ENCODE measurements at places on chromosomes 2 and 18.

DNA sequence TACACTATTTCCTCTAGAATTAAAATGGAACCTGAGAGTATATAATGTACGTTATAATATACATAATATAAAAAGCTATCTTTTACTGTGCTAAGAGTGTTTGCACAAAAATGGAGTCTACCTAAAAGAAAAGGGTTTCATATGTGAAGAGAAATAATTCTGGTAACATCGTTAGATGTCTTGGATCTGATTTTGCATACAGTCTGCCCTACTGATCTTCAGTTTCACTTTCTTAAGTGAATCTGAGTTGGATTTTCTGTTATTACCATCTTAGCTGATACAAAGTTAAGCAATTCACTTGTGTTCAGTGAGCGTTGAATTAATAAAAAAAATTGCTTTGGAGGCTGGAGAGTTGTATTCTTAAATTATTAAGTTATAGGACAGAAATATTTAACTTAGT, 502.1 kb upstream of the TMEFF2 start:
- no peak for DNase-seq

- no peak for DNase-seq
Observed at GRCh38 chr2:239803766-239804115, 221.4 kb downstream of the NDUFA10 start.

- DNase-seq: no peak
Observed at GRCh38 chr2:84781942-84782716, 98.8 kb downstream of the TRABD2A start.

DNA sequence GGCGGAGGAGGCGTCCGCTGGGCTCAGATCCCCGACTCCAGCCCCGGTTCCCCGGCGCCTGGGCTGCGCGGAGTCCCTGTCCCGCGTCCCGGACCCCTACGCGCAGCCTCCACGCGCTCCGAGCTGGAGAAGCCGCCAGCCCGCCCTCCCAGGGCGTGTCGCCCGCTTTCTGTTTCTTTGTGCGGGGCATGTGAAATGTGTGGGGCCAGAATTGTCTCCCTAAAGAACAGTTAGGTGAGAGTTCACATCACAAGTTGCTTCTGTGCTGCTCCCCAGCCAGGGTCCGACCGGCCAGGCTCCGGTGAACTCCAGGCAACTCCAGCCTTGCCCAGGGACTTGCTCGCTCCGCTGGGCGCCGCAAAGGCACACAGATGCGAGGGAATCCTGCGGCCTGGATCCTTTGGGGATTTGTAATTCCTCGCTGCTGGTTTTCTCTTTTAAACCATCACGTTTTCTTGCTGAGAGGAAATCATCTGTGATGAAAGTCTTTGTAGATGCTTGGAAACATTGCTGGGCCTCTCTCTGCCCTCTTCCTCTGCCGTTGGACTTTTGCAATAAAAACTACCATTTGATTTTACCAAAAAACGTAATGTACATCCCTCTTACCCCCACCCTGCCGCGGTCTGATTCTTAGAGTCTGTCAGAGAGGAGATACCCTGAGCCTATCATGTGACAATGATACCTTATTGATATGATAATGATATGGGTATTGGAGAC, 631 bp downstream of the GYPC start:
- peak; percentile 35 for DNase-seq

GRCh38 chr2:24825883-24826772, 32.9 kb downstream of the CENPO start:
- DNase-seq: no peak

GRCh38 chr2:481388-481787, 193.5 kb upstream of the ALKAL2 start:
- no peak for DNase-seq

- no peak for DNase-seq
Observed at GRCh38 chr2:47695800-47696477, 87.0 kb upstream of the MSH6 start.

DNA sequence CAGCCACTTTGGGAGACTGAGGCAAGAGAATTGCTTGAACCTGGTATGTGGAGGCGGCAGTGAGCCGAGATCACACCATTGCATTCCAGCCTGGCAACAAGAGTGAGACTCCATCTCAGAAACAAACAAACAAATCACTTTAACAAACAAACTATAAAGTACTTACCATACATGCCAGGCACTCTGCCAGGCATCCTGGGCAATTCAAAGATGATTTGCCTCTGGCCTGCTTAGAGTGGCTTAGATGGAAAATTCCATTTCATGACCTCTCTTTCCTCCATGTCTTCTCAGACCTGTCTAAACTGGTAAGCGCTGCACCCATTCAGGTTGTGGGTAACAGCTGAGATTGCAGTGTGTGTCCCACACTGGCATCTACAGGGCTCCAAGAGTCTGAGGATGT, 273.2 kb downstream of the BCL2 start:
- DNase-seq: no peak

DNA sequence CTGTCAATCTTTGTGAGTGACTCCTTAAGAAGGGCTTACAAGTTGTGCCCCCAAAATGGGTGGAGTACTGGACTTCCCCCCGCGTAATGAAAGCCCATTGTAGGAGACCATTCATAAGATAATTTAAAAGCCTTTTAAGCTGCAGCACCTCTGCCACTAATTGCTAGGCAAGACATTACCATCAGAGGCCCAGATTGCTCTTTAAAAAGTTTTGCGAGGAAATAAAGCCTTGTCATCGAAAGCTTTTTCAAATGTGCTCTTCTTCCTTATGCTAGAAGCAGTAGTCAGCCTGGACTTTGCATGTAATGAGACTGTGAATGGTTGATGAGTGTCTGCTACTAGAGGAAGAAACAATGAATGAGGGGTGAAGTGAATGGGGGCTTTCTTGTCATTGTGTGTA, 345.3 kb upstream of the CDH2 start:
- no peak for DNase-seq

- no peak for DNase-seq
Observed at GRCh38 chr18:57909620-57910019, 106.5 kb upstream of the ATP8B1 start.

- DNase-seq: no peak
Observed at GRCh38 chr2:36413218-36413617, 57.6 kb downstream of the CRIM1 start.

DNA sequence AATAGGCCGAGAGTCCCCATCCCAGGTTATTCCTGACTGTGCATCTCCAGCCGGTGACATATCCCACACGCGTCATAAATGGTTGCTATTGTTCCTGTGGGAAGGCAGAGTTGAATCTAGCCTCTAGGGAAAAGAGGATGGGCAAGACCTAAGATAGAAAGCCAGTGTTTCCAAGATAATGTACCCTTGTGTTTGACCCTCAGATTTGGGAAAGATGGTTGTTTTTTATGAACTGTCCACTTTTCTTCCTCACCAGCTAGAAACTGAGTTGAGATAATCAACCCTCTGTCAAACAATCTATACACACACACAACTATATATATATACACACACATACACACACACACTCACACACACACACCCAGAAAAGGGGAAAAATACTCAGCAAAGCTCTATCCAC, 131.0 kb downstream of the PRKCE start:
- DNase-seq: no peak

- DNase-seq: no peak
Observed at GRCh38 chr2:99285526-99285925, 15.5 kb downstream of the LYG1 start.

DNA sequence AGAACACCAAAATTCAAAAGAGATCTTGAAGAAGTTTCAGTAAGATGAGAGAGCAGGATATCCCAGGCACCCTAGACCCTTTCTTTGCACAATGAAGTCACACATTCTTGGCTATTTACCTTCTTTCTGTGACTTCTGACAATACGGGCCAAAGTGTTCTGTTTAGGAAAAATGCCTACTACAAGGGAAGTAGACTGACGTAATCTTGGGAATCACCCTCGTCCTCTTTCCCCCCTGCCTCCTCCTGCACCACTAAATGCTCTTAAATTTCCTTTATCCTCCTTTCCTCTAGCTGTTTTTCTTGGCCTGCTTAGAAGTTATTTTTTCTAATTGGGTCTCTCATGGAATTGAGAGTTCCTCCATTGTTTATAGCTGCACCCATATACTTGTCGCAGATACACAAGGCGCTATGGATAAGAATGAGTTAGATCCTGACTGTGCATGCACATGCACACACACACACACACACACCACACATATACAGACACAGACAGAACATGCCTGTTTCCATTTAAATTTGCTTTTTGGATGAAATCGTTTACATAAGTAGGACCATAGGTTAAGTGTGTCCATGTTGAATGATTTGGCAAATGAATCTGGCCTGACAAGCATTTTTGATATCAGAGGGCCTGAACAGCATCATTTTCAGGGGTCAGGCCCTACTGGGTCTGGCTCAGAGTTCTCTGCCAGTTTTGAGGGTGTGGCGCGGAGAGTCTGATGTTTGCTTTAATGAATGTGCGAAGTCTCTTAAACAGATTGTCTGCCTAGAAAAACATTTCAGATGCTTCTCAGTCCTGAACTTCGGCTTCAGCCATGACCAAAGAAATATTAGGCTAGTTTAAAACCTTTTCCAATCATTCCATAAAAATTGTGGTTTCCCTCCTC, 131.9 kb upstream of the NT5C1B start:
- no peak for DNase-seq

DNA sequence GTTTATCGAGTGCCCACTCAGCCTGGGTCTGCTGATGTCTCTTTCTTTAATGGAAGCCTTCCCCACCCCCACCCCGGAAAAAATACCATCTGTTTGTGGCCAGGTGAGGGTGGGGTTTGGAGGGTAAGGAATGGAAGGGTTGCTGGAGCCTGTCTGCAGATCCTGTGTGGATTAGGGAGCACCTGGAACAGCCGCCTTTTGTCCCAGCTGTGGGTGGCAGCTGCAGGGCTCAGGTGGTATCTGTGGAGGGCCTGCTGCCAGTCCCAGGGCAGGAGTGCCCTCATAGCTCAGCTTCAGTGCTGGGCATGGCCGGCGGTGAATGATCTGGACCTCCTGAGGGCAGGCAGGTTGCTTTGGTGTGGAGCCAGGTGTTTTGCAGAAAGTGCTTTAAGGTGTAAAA, 45.3 kb downstream of the IMPA2 start:
- no peak for DNase-seq

GRCh38 chr2:70718241-70718640, 49.8 kb downstream of the ADD2 start:
- no peak for DNase-seq

GRCh38 chr2:139469985-139470384, 689.8 kb upstream of the NXPH2 start:
- no peak for DNase-seq

DNA sequence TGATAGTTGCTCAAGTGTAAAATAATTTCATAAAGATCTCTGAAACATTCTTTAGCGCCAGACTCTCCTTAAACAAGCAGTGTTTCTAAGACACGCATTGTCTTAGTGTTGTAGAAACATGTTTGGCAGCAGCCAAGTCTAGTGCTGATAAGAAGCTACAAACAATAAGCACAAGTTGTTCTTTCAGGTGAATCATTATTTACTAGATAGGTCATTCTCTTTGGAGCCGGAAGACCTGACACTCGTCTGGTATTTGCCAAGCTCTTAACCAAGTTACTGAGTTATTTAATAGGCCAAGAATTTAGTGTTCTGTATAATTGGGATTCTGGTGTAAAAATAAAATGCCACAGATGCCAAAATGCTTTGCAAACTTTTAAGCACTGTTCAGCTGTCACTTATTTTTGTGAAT, 852.1 kb downstream of the CPS1 start:
- no peak for DNase-seq

- DNase-seq: no peak
Observed at GRCh38 chr2:168256448-168256847, 9.1 kb upstream of the STK39 start.

GRCh38 chr2:122663620-122664019, 908.2 kb downstream of the TSN start:
- DNase-seq: no peak

DNA sequence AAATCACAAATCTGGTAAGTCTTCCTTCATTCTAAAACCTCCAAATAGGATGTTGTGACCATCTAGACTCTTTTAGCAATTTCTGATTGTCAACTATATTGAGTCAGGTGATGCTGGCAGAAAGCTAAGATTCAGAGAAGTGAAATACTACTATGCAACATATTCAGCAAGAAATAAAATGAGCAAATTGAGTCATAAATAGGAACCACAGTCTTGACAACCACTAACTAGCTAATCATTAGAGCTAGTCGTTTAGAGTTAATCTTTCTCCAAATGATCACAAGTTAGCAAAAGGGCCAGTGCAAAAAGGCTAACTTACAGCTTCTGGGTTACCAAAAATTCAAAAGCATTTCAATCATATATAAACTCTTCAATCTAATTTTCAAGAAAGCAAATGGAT, 54.5 kb downstream of the ROCK1 start:
- DNase-seq: no peak

DNA sequence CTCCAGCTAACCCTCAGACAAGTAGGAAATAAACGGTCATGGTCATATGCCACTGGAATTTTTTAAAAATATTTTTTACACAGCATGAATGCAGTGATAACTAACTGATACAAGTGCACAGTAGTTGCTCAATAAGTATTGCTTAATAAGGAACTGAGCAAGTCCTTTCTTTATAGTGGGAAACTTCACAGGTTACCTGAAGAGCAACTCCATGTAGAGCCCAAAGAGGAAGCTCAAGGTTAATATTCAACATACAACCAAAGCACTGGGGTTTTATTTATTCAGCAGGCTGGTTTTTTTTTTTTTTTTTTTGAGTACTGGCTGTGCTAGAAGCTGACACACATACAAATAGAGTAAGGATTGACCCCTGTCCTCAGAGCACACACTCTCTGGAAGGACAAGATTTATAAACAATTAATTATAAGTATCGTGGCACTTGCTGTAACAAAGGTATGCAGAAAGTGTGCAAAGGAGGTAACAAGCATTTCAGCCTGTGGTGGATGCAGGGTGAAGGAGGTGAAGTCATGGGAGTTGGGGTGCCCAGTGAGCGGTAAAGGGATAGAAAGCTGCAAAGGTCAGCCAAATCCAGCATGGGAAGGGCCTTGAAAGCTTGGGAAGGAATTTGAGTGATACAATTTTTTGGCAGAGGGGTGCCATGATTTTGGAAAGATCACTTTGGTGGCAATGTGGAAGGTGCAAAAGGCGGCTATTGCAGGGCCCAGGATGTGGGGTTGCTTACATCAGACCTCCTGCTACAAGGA, 52.7 kb downstream of the ATOH8 start:
- DNase-seq: no peak

- no peak for DNase-seq
Observed at GRCh38 chr2:232731470-232731869, 34.3 kb downstream of the GIGYF2 start.

DNA sequence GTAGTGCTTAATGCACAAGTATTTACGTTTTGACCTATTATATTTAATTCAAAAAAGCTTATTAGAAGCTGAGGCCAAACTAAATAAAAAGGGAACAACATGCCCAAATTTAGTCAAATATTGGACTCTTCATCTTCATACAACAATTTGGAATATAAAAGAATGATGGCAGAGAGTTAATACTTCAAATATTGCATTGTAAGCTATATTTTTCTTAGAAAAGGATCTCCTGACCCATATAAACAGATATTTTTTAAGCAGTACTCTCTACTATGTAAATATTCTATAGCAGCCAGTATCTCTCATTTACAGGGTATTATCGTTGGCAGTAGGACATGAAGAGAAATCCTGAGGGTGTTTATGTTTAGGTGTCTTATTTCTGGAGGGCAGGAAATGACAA, 531.2 kb downstream of the NYAP2 start:
- DNase-seq: no peak

- DNase-seq: no peak
Observed at GRCh38 chr2:240130393-240131195, 5.5 kb downstream of the COPS9 start.

Measured in GM19239 (cell line).